ENCODE measurements at places on chromosomes 11 and 22. TPM values are rescaled to one million over a fixed set of nuclear protein-coding genes. Genes with fewer than 3 reads are reported as not detected.
A peak's percentile ranks its signal among the peaks of the same experiment; 100 is the strongest.

DNA sequence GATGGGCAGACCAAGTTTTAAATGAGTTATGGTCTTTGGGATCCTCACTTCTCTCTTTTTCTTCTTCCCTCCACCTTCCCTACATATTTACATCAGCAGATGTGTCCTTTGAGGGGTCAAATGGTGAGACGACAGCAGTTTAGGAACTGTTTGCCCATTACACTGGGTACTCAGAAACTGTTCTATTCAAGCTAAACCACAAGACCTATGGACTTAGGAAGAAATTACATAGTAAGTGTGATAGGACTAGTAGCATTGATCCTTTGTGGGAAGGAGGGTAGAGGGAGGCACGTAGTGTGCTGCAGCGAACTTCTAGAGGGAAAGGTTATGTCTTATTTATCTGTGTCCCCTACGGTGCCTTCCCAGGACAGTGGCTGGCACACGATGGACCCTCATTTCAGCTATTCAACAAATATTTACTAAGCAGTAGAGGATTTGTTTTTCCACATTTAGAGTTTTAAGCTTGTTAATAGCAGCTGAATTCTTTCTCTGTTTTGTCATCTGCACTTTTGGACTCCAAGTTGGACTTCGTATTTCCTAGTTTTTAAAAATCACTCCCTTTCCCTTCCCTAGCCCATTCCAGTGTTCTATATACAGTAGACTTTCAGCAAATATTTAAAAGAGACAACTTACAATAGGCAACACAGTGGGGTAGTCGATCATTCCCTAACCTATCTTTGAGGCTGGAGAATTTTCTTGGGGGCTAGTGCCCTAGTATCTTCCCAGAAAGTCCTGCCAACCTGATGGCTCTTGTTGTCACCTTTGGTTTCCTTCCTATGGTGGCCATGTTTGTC is 13.9 kb downstream of the FZD4 start:
- no peaks in the 10 kb centered on the region for H3K36me3 ChIP-seq
- no peak for DNase-seq
- H3K4me1 ChIP-seq = no peaks in the 10 kb centered on the region
- H3K27ac ChIP-seq = no peak overlapping the region

DNA sequence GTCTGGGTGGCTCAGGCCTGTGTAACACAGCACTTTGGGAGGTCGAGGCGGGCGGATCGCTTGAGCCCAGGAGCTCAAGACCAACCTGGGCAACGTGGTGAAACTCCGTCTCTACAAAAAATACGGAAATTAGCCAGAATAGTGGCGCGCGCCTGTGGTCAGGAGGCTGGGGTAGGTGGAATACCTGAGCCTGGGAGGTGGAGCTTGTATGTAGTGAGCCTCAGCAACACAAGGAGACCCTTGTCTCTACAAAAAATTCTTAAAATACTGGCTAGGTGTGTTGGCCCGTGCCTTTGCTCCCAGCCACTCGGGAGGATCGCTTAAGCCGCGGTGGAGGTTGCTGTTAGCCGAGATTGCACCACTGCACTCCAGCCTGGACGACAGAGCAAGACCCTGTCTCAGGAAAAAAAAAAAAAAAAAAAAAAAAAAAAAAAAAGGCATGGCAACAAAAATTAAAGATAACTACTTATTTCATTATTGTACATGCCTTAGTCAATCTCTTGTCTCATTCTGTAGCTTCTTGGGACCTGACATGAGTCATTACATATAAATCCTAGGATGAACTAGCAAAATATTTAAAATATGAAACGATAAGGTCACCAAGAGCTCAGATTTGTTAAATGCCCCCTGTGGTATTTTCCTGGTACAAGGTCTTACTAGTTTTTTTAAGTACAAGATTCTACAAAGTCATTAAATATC is 1.1 kb downstream of the TAF1D start:
- no peaks in the 10 kb centered on the region for H3K27me3 ChIP-seq
- peaks cover 49% of the 10 kb centered on the region for H3K4me1 ChIP-seq

DNA sequence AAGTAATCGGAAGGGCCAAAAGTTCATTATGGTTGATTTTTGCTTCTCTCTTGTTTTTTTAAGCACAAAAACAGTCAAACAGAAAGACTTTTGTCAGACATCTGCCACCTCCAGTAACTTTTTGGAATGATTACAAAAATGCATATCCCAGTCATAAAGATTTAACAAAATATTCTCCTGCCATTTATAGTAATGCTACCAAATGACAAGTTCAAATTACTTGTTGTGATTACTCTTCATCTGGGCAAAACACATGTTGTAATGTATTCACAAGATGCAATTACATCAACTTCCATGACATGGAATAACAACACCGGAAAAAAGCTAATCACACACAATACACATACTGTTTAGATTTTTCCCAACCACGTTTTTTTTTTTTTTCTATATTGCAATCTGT is 1017.5 kb upstream of the TENM4 start:
- DNase-seq = no peak
- H3K4me3 ChIP-seq = no peak overlapping the region
- no peaks in the 10 kb centered on the region for H3K36me3 ChIP-seq
- no peak overlapping the region for H3K27ac ChIP-seq
- no peaks in the 10 kb centered on the region for H3K4me1 ChIP-seq
- H3K27me3 ChIP-seq = no peaks in the 10 kb centered on the region

DNA sequence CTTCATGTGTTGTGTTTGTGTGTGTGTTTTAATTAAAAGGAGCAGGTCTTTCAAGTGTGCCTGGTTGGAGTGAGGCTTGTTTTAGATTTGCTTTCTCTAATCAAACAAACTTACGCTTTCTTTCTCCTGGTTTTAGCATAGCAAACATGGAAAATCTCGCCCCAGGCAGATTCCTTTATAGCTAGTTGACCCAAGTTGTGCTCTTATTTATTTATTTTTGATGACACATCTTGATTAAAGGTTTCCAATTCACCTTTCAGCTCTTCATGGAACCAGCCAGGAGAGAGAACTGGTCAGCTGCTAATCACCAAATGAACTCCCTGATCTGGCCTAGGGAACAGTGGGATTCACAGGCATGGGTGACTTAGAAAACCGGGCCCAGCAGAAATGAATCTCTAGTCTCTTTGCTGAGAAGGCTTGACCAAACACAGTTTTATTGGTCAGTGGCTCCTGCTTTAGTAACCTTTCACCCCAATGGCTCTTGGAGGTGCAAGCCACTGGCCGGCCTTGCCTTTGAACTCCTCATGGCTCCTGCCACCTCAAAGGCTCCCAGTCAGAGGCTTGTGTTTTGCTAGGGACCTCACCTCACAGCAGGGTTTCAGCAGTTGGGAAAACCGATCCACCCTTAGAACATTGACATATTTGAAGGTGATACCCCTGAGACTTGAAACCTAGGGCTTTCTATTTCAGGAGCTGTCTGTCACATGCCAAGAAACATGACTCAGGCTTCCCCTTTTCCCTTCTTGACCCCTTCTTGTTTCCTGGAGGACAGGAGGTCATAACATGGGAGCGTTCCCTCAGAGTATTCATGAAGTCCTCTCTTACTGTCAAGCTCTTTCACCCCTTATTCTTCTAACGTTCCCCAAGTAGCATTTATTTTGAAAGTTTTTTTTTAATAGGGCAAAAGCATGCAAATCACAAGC is 48.8 kb downstream of the EXT2 start:
- H3K4me3 ChIP-seq = no peak overlapping the region
- H3K36me3 ChIP-seq = peaks cover 34% of the 10 kb centered on the region
- DNase-seq = no peak
- no peak overlapping the region for H3K27ac ChIP-seq
- no peaks in the 10 kb centered on the region for H3K4me1 ChIP-seq

GRCh38 chr22:22196833-22197477 is 47.6 kb upstream of the VPREB1 start:
- H3K4me3 ChIP-seq = no peak overlapping the region
- H3K36me3 ChIP-seq = no peaks in the 10 kb centered on the region
- no peak for DNase-seq

- H3K27me3 ChIP-seq = no peaks in the 10 kb centered on the region
- peaks cover 41% of the 10 kb centered on the region for H3K4me1 ChIP-seq
- H3K36me3 ChIP-seq = peaks cover 7% of the 10 kb centered on the region
Measured at GRCh38 chr11:64357446-64357845, 1.5 kb upstream of the RPS6KA4 start.

- no peak overlapping the region for H3K27ac ChIP-seq
- H3K4me3 ChIP-seq = no peak overlapping the region
- H3K27me3 ChIP-seq = peaks cover 3% of the 10 kb centered on the region
- no peak for DNase-seq
- H3K36me3 ChIP-seq = no peaks in the 10 kb centered on the region
Measured at GRCh38 chr11:134613646-134614045, 201.6 kb upstream of the B3GAT1 start.

GRCh38 chr11:328012-328411 is 7.4 kb upstream of the IFITM3 start:
- no peak for DNase-seq
- H3K4me1 ChIP-seq = peaks cover 74% of the 10 kb centered on the region
- no peaks in the 10 kb centered on the region for H3K27me3 ChIP-seq
- H3K36me3 ChIP-seq = no peaks in the 10 kb centered on the region
- no peak overlapping the region for H3K27ac ChIP-seq
- no peak overlapping the region for H3K4me3 ChIP-seq

DNA sequence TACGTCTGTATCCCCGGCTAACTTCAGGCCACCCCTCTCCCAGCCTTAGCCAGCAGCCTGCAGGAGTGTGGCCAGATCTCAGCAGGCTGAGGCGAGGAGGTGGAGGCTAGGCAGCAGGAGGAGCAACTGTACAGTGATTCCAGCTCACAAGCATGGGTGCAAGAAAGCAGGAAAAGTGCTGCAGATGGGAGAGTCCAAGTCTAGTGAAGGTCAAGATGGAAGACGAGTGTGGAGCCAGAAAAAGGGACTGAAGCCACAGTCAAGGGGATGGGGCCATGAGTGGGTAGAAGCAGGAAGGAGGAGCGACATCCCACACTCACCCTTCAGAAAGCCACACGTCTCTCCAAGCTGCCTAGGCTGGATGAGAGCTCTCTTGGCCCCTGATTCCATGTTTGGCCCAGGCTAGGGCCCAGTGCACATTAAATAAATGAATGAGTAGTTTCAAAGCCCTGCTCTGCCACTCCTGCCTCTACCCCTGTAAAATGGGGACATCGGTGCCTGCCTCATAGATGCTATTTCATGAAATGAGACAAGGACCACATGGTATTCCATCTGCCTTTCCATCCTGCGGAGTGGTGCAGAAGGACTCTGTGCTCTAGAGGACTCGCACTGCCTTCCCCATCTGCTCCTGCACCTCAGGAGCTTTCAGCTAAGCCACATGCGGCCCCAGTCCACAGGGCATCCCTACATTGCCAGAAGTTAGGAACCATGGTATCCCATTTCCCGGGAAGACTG is 2.9 kb downstream of the YDJC start:
- no peak for DNase-seq
- H3K36me3 ChIP-seq = peaks cover 20% of the 10 kb centered on the region
- peak overlapping the region; percentile 32 for H3K4me3 ChIP-seq

- H3K36me3 ChIP-seq = no peaks in the 10 kb centered on the region
- H3K27me3 ChIP-seq = peaks cover 20% of the 10 kb centered on the region
- DNase-seq = no peak
- H3K4me1 ChIP-seq = peaks cover 2% of the 10 kb centered on the region
Measured at GRCh38 chr11:102757823-102758549, 22.4 kb downstream of the MMP10 start.

GRCh38 chr11:116042146-116042545 is 537.9 kb upstream of the CADM1 start:
- no peak overlapping the region for H3K27ac ChIP-seq
- no peaks in the 10 kb centered on the region for H3K4me1 ChIP-seq

DNA sequence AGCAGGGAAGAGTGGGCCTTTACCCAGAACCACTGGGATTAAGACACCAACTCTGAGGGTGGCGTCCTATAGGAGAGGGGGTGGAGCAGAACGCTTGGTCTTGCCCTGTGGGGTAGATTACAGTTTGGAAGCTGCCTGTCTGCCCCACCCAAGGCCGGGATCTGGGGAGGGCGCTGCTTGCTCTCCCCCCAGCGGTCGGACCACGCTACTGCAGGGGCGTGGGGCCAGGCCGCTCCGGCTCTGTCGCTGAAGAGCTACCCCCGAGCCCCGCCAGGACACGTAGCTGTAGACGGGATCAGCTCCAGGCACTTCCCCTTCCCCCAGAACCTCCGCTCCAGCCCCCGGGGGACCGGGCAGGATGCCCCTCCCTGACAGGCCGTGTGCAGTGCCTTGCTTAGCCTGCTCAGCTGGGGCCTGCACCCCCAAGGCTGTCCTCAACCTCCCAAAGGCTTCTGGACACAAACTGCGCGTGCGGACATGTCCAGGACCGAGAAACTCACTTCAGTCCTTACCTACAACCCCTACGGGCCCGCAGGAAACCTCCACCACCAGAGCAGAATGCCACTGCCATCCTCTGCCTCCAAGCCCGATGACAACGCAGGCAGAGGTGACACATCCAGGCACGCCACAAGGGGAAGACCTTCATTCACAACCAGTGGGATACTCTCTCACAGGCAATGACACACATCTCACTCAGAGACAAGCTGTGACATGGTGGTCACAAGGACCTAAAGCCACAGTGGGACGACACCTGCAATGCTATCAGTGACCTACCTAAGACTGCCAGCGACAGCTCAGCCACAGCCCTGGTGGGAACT is 3.6 kb downstream of the AHNAK start:
- H3K36me3 ChIP-seq = no peaks in the 10 kb centered on the region
- peak overlapping the region; percentile 32 for H3K4me3 ChIP-seq
- peaks cover 4% of the 10 kb centered on the region for H3K27me3 ChIP-seq
- H3K27ac ChIP-seq = no peak overlapping the region
- peak; percentile 78 for DNase-seq

GRCh38 chr22:31089160-31090100 is 8.3 kb downstream of the SMTN start:
- no peaks in the 10 kb centered on the region for H3K27me3 ChIP-seq
- peaks cover under 1% of the 10 kb centered on the region for H3K36me3 ChIP-seq
- DNase-seq = no peak
- no peak overlapping the region for H3K27ac ChIP-seq

The C11orf52 gene
- not detected for total RNA-seq
